ENCODE measurements at places on chromosomes 5 and 9.

DNA sequence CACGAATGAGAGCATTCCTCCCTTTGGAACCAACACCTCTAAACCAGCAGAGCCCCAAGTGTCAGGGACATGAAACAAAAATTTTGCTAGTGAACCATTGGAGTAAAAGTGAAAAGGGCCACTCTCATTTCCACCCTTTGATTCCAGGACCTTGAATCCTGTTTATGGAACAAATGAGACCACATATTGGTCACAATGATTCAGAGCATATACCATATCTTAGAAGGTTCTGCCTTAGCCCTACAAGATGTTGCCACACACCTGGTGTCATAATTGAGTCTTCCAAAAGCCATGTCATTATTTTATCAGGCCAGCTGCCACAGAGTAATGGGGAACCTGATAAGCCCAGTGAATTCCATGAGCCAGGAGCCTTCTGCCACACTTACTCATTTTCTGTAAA is 66.3 kb upstream of the ZBTB43 start:
- DNase-seq = no peak

GRCh38 chr5:116358015-116358523 is 216.6 kb downstream of the SEMA6A start:
- DNase-seq = no peak

GRCh38 chr9:77977210-77977611 is 54.4 kb downstream of the GNAQ start:
- DNase-seq = peak; percentile 75

DNA sequence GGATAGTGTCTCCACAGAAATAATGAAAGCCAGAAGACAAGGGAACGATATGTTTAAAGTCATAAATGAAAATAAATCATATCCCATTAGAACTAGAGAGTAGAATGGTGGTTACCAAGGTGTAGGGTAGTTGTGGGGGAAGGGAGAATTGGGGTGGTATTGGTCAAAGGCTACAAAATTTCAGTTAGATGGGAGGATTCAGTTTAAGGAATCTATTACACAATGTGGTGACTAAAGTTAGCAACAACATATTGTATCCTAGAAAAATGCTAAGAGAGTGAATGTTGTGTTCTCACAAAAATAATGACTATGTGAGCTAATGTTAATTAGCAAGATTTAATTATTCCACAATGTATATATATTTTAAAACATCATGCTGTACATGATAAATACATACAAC is 27.8 kb upstream of the LARP1 start:
- no peak for DNase-seq

GRCh38 chr5:177313561-177314259 is 2.0 kb upstream of the MXD3 start:
- no peak for DNase-seq

DNA sequence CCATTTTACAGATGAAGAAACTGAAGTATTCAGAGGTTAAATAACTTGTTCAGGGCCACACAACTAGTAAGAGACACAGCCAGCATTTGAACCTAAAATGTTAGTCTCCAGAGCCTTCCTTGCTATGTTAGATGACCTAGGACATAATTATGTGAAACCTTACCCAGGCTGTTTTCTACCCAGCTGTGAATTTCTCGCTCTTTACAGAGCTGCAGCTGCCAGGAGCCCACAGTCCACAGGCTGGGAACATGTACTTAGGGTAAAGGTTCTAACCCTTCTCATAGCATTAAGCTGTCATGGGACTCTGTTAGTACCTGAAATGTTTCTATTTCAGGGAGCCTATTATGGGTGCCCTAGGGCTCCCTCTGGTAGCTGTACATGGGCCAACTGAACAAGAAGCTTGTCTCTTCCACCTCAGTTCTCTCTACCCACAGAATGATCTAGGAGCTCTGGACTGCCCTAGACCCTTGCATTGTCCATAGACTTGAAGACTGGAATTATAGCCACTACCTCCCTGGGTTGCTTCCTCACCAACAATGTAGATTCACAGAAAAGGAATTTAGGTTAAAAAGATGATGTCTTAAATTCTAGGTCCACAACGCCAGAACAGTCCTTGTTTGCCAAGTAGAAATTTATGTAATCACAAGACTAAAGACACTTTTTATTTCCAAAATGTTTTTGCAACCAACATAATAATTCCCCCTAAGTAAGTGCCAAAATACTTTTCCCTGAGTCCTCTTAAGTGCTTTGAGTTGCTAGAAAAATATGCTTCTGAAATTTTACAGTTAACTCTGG is 262.9 kb downstream of the PIK3R1 start:
- DNase-seq = no peak

DNA sequence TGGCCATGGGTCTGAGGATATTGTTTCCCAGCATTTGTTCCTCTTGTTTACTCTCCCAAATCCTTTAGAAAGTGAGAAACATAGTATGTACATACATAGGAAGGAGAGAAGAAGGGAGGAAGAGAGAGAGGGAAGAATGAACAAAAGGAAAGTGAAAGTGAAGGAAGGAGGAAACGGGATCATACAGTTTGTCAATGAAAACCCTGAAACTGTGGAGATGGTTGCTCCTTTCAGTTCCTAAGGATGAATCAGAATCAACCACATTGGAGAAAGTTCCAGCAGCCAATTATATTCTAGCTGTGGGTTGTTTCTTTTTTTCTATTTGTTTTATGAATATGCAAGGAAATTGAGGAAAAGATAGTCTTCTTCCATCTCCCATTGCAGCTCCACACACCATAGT is 396.5 kb downstream of the MLLT3 start:
- DNase-seq = peak; percentile 30

GRCh38 chr5:93161661-93162654 is 419.1 kb downstream of the NR2F1-AS1 start:
- no peak for DNase-seq

DNA sequence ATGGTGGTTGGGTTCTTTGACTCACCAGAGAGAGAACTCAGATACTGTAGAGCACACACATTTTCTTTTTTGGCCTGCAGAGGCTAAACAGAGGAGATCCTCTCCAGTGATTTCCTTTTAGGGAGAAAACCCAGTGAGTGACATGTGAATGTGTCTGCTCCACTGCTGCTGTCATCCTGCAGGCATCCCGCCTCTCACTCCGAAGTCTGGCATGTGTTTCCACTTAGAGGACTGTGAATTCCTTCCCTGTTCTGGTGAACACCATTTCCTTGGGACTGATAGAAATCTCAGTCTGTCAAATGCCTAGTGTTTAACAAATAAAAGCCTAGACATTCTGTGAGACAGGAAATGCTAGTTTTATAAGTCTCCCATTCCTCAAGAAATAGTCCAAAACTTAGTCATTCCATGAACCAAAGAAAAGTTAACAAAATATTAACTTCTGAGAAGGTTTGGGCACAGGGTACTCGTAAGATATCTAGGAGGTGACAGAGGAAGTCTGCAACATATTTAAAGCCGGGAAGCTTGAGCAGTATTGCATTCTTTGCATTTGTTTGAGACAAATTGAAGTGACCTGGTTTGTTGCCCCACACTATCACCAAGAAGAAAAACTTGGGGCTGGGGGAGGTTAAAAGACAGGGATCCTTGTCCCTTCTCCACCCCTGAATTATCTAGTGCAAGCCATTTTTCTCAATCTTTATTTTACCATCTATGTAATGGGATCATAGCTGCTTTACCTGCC is 74.9 kb upstream of the NIPAL4 start:
- DNase-seq = peak; percentile 96

DNA sequence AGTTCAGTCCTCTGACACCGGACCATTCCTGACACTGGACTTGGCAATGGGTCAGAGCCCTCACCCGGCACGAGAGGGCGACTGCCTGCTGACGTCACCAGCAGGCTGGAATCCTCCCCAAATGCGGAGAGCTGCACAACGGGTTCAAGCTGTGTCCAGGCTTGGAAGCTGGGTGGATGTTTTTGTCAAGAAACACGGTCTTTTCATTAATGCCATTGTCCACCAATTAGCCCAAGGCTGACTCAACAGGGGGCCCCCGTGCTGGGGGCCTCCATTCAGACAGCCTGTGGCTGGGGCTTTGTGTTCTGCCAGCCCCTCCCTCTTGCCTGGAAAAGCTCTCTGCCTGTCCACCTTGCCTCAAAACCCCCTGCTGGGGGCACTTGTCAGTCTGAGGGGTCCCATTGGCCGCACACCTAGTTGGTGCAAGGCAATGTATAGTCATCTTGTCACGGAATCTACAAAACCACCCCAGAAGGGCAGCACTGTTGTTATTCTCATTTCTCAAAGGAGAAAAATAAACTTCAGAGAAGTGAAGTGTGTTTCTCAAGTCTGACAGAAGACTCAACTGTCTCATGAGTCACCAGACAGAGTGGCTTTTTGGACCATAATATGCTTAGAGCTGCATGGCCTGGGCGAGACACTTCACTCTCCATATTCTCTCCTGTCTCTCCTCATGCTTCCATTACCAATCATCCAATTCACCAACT is 24.6 kb downstream of the NDUFA8 start:
- DNase-seq = no peak

- no peak for DNase-seq
Observed at GRCh38 chr9:98575379-98576346, 133.1 kb downstream of the GABBR2 start.

DNA sequence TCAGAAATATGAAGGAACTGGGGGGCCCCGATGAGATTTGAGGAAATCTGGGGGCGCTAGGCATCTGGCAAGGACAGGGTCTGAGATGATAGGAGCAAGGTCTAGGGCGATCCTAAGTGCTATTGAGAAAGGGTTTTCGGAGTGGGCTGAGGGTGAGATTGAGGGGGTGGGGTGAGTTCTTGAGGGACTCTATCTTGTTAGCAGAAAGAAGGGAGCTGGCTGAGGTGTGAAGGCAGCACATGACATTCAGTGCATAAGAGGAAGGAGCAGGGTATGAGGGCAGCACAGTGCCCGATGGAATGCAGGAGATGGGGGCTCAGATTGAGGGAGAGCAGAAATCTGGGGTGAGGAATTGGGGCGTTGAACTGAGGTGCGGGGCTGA is 640 bp downstream of the TRIM32 start:
- no peak for DNase-seq

- peak; percentile 78 for DNase-seq
Observed at GRCh38 chr5:154779105-154779504, 23.9 kb downstream of the LARP1 start.

GRCh38 chr9:17318821-17319320 is 184.0 kb downstream of the CNTLN start:
- DNase-seq = no peak

- no peak for DNase-seq
Observed at GRCh38 chr9:120712539-120713031, 1.7 kb downstream of the MEGF9 start.

DNA sequence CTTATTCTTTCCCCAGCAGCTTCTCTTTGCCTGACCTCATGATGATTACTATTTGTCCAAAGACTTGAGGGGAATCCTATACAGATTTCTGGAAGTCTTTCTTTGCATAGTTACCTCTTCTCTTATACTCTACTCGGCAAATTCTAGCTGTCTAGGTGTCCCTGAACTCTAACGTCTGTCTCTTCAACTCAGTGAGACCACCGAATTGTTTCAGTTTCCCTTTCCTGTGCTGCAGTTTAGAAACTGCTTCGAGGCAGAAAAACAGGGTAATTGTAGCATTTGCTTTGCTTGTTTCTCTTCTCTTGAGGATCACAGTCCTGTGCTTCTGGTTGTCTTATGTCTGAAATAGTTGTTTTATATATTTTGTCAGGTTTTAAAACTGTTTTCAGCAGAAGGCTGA is 14.8 kb downstream of the LVRN start:
- DNase-seq = no peak

- DNase-seq = no peak
Observed at GRCh38 chr9:88817628-88818027, 173.6 kb upstream of the S1PR3 start.

DNA sequence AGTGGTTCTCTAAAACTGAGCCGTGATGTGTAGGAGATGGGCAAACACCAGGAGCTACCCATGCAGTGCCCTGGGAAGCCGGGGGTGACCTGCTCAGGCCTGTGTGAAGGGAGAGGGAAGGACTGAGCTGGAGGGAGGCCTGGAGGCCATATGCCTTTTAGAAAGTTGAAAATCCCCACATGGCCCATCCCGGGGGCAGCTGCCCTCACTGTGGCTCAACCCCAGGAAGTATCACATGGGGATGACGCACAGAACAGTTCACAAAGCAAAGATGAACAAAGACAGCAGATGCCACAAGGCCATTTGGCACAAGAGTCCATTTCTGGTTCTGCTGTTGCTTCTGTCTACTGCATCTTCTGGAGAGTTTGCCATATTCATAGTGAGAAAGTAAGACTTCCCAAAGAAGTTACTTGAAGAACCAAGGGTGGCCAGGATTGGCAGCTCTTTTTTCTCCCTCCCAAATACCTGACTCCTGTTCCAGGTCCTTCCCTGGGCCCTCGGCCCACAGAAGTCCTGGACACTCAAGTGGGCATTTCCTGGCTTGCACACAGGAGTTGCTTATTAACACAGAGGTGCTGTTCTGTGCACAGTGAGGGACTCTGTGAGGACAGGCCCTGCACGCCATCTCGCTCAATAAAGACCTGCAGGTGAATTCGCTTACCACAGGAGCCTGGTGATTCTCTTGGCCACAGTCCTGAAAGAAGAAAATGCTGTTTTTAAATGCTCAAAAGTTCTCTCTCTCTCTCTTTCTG is 25.1 kb downstream of the ACSL6 start:
- no peak for DNase-seq

GRCh38 chr9:129750013-129750638 is 2.7 kb downstream of the PTGES start:
- peak; percentile 18 for DNase-seq

DNA sequence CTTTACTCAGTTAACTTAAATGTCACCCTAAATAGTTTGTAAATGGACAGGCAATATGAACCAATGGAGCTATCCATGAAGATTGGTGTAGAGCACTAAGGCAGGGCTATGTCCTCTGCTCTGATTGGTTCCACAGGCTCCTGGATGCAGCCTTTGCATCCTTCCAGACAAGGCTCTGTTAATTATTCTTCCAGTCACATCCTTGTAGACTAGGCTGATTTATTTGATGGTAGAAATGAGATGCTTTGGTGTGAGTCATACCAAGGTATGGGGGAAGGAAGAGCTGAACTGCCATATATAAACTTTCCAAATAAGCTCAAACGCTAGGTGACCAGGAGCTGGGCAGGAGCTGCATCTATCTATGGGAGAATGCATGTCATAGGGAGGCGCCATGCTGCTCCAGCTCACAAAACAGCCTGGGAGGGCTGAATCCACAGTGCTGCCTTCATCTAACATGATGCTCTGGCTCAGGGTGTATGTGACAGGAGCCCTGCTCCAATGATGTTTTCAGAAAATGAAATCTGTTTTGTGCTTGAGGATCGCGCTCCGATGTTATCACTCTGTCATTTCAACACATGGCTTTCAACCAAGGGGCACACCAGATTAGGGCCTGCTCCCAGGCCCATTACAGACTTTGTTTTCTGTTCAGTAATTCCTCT is 818.0 kb upstream of the ZNF608 start:
- DNase-seq = no peak

GRCh38 chr9:134350416-134350994 is 24.2 kb downstream of the RXRA start:
- no peak for DNase-seq

- DNase-seq = no peak
Observed at GRCh38 chr9:37421914-37422288, 595 bp upstream of the GRHPR start.

GRCh38 chr5:122404018-122404417 is 92.0 kb downstream of the SNCAIP start:
- no peak for DNase-seq

All from stromal cell of bone marrow (primary cell).